ENCODE measurements at places on chromosomes 5 and 9. TPM values are rescaled to one million over a fixed set of nuclear protein-coding genes. Genes with fewer than 3 reads are reported as not detected.

Gene NKD2
- total RNA-seq = 0.89 TPM

Gene RGP1
- total RNA-seq = 28.9 TPM

Gene WNT8A
- not detected for total RNA-seq

Gene CD274
- total RNA-seq = 4.7 TPM

Gene INSL6
- total RNA-seq = not detected

Gene SLC4A9
- total RNA-seq = 0.18 TPM

Gene SCGB3A1
- total RNA-seq = not detected

Gene FOXD4L6
- not detected for total RNA-seq

Gene PCDHGB5
- total RNA-seq = 16.3 TPM

Gene GRM6
- total RNA-seq = not detected

Gene SLC34A3
- not detected for total RNA-seq

Gene ADAMTS2
- 25.3 TPM for total RNA-seq

Gene DND1
- 1.4 TPM for total RNA-seq

Gene CARTPT
- not detected for total RNA-seq

Gene PPP1R26
- total RNA-seq = 13.9 TPM

Gene PPP2R2B
- total RNA-seq = 54.1 TPM

Gene IGFBPL1
- total RNA-seq = not detected

Gene CD180
- total RNA-seq = 2.0 TPM

Gene TYRP1
- not detected for total RNA-seq

Gene CNTNAP3B
- total RNA-seq = 20.4 TPM

Gene CNTFR
- 23.2 TPM for total RNA-seq

Gene AFAP1L1
- total RNA-seq = 54.8 TPM

Gene CDKN2B-AS1
- total RNA-seq = 1.4 TPM

Gene OR1J2
- total RNA-seq = not detected

Gene ENTREP1
- 2.9 TPM for total RNA-seq

Measured in sciatic nerve (tissue), 2 donors.